ENCODE measurements at places on chromosomes 5 and 9.

GRCh38 chr5:125655156-125655555 is 768.1 kb upstream of the GRAMD2B start:
- no peak for DNase-seq

GRCh38 chr9:86460216-86461002 is 106.2 kb upstream of the TUT7 start:
- DNase-seq = peak; percentile 20

GRCh38 chr5:3659907-3660306 is 64.3 kb downstream of the IRX1 start:
- DNase-seq = peak; percentile 2

DNA sequence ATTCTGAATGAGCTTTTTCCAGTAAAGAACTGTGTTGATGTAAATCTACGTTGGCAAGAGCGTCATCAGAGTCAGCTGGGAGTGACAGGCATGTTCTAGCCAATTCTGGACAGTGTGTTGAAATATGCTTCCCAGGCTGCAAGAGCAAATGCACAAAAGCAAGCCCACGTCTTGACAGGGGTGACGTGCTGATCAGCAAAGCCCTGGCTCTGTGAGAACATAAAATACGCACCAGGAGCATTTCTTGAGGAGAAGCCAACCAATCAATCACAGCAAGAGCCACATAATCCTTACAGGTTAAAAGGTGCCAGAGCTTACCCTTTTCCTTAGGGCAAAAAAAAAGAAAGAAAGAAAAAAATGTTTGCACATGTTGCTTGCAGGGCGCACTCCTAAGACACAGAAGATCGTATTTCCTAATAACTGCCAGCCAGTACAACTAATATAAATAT is 148.1 kb downstream of the PDE4D start:
- DNase-seq = peak; percentile 86

GRCh38 chr5:38450627-38451026 is 105.8 kb downstream of the LIFR start:
- DNase-seq = no peak

DNA sequence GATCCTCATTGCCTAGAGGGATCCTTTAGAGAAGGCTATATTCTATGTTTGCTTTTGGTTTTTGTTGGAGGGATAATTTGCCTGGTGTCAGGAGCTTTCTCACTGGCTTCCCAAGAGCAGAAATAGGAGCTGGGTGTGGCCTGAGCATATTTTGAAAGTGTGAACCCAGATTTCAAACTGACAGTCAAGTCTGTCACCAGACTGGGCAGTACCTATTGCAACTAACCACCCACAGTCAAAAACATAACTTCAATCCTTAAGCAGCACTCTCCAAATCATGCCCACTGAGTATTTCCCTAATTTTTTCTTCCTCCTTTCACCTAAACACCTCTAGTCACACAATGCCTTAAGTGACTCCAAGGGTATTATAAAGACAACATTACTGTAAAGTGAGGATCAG is 278.4 kb downstream of the EBF1 start:
- DNase-seq = no peak

DNA sequence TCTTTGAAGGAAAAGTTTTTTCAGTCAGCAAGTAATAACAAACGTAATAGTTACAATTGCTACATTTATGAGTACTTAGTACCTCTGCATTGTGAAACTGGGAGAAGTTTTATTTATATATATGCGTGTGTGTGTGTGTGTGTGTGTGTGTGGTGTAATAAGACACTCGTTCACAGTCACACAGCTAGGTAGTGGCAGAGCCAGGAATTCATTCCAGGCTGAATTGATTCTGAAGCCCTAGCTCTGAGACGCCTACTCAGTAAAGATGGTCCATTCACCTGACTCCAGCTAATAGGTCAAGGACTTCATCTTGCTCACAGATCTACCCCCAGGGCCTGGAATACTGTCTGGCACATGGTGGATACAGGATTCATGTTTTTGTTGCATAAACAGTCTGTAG is 13.6 kb upstream of the CAST start:
- DNase-seq = peak; percentile 55

DNA sequence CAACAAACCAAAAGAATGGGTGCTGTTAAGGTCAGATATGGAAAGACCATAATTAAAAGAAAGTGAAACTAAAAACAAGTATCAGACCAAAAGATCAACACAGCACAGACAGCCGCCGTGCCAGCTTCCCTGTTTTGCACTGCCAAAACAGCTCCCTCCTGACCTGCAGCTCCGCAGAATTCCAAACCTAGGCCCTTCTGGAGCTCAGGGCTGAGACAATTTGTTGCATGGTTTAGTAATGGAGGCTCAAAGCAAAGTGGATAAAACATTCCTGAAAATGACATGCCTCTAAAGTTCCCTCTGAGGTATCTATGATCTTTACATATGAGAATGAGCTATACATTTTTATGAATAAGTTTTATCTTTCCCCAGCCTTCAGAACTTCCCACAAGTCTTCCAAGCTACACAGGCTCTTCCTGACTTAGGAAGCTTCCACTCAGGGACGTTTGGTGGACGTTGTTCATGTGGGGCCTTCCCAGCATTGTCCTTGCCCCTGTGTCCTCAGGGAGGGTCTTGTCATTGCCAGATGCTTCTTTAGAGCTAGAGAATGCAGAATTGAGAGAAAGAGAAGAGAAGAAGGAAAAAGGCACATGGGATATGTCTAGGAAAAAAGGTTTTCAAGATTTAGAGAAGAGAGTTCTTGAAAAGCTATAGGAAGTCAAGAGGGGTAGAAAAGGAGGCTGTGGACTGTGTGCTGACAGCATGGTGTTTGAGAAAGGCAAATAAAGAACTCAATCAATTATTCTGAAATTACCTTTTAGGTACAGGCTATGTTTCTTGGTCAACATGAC is 28.4 kb upstream of the SSBP2 start:
- DNase-seq = peak; percentile 66

- DNase-seq = peak; percentile 27
Measured at GRCh38 chr5:34490506-34491250, 165.4 kb upstream of the RAI14 start.

DNA sequence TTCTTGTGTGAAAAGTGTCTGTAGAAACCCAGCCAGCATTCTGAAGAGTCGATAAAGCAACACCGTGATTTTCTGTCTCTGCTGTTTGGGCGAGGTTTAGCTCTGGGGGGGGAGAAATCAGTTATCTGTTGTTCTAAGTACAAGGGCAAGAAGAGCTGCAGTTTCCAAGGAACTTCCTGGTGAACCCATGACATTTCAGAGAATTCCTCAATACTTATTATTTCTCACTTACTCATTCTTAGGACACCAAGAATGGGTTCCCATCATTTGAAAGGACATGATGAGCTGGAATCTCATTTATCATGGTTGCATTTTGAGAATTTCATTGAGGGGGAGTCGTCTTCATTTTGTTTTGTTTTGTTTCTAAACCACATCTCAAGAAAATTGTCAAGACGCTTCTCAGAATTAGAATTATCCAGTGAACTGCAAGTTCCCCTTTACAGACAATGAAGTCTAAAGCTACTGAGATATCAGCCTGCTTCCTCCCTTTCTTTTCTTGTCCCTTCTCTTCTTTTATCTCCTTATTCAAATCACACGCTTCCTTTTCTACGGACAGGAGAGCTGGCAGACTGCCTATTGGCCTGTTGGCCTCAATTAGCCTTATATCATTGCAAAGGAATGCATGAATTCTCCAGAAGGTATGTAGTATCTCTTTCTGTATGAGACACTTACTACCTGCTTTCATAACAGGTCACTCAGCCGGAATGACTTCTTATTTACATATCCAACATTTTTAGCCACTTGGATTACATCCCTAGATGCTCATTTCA is 53.7 kb downstream of the ZNF462 start:
- DNase-seq = peak; percentile 79

GRCh38 chr5:93417490-93417889 is 163.5 kb downstream of the NR2F1-AS1 start:
- no peak for DNase-seq

- no peak for DNase-seq
Measured at GRCh38 chr5:158691631-158692255, 408.0 kb downstream of the EBF1 start.

DNA sequence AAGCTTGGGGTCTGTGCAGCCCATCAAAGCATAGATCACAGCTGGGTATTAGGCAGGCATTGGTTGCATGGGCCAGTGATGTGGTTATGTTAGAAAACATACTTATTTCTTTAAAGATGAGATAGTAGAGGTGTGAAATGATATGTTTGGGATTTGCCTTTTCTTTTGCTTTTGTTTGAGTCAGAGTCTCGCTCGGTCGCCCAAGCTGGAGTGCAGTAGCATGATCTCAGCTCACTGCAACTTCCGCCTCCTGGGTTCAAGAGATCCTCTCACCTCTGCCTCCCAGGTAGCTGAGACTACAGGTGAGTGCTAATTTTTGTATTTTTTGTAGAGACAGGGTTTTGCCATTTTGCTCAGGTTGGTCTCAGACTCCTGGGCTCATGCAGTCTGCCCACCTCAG is 84.8 kb downstream of the PDE6A start:
- DNase-seq = no peak

DNA sequence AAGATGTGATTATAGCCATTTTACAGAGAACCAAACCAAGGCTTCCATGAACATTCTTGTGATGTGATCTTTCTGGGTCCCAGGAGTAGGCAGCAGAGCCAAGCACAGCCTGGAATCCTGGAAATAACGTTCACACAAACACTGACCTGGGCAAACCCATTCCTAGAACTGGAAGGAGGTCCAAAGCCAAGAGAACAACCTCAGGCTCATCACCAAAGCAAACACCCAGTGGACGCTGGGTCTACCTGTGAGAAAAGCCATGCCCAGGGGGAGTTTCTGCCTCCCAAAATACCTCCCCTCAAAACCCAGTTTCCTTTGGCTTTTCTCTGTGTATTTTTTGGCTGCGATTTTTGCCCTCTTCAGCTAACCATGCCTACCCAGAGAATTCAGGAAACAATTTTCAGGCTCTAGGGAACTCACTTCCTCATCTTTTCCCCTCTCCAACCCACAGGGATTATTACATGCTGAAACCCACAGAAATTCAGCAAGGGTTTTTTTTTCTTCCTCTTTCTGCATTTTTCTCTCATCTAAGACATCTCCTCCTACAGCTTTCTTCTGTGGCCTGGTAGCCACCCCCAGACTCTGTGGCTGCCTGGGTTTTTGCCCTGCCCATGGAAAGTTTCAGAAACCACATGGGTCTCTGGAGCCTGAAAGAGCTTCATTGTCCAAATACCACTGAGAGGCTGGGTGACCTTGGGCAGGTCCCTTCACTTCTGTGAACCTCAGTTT is 75.0 kb downstream of the TNC start:
- peak; percentile 52 for DNase-seq

GRCh38 chr9:69971643-69972449 is 71.8 kb upstream of the MAMDC2 start:
- DNase-seq = peak; percentile 83

GRCh38 chr9:90539286-90539685 is 103.3 kb downstream of the DIRAS2 start:
- no peak for DNase-seq

DNA sequence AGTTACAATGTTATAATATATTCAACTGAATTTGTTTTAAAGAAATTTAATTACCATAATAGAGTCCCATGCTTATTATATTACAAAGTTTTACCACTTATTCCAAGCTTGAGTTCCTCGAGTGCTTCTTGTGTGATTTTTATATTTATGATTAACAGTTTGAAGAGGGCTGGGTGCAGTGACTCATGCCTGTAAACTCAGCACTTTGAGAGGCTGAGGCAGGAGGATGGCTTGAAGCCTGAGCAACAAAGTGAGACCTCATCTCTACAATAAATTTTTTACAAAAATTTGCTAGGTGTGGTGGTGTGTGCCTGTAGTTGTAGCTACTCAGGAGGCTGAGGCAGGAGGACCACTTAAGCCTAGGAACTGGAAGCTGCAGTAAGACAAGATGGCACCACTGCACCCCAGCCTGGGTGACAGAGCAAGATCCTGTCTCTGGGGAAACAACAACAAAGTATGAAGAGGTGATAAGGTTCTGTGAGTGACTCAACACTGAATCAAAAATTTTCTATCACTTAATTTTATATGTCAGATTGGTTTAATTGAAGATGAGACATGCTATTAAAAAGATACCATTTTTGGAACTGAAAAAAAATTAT is 9.2 kb downstream of the POC5 start:
- peak; percentile 16 for DNase-seq

GRCh38 chr5:172745838-172746237 is 25.2 kb downstream of the DUSP1 start:
- DNase-seq = no peak

DNA sequence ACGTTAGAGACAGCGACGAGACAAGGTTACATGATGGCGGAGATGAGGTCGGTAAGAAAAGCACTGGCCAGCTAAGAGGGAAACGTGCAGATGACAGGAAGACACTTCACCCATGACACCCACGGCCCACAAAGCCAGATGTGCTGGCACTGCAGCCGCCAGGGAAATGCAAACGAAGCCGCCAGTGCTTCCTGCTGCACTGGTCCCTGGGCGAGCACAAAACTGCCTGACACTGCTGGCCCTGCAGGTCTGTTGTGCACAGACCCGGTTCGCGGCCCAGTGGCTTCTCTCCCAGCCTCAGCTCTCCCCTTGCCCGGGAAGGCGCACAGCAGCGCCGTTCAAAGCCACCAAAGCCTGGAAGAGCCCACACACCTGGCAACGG is 20.3 kb downstream of the QSOX2 start:
- DNase-seq = no peak

- no peak for DNase-seq
Measured at GRCh38 chr5:56055859-56056258, 61.1 kb upstream of the IL6ST start.

- DNase-seq = peak; percentile 31
Measured at GRCh38 chr5:103808464-103809106, 246.0 kb upstream of the NUDT12 start.

DNA sequence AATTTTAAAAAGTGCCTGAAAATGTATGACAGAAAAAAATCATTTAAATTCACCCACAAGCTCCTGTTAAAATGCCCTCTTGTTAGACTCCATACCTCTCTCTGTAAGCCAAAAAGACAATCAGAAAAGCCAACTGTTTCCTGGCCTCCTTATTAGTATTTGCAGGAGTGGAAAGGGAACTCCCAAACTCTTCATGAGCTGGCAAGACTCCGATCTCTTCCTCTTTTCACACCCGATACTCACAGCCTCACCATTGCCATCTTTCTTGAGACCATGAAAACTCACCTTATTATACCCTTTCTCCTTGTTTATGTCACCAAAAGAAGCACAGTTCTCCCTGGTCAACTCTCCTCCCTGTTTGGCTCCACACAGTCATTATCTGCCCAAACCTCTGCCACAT is 197.8 kb downstream of the DMAC1 start:
- no peak for DNase-seq

DNA sequence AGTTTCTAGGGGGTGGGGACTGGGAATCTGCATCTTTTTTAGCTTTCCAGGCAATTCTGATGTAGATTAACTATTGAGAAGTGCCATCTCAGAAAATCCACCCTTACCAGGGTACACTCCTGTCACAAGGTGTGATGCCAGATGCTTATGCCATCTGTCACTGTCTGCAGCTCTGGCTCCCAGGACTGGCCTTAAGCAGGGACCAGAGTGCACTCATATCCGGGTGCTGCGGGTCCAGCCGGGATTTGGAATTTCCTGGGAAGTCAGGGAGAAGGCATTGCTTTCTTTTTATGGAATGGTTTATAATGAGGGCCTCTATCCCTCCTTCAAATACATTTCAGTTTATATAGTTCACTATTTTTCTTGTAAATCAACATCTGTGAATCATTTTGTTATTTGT is 92.6 kb downstream of the TMEM174 start:
- DNase-seq = peak; percentile 39

Data from GM23248 (cell line).